IPS DF 6.9 (cell line): ENCODE measurements at places on chromosomes 13 and 19.

GRCh38 chr19:46155237-46155636 lies 7.2 kb downstream of the IGFL2 start:
- H3K4me3 ChIP-seq = no peak overlapping the region
- H3K27me3 ChIP-seq = no peaks in the 10 kb centered on the region
- H3K4me1 ChIP-seq = no peaks in the 10 kb centered on the region
- DNase-seq = no peak

- H3K4me1 ChIP-seq = no peaks in the 10 kb centered on the region
- no peak overlapping the region for H3K27ac ChIP-seq
- no peak overlapping the region for H3K4me3 ChIP-seq
- no peaks in the 10 kb centered on the region for H3K36me3 ChIP-seq
- DNase-seq = no peak
- H3K27me3 ChIP-seq = no peaks in the 10 kb centered on the region
These were observed 1108.4 kb upstream of the PCDH20 start for GRCh38 chr13:62524061-62524460.

GRCh38 chr19:50030937-50031336 lies 5.1 kb downstream of the ZNF473 start:
- DNase-seq = no peak
- H3K36me3 ChIP-seq = peaks cover 9% of the 10 kb centered on the region
- H3K27ac ChIP-seq = no peak overlapping the region
- H3K27me3 ChIP-seq = no peaks in the 10 kb centered on the region

- H3K27me3 ChIP-seq = no peaks in the 10 kb centered on the region
- H3K36me3 ChIP-seq = no peaks in the 10 kb centered on the region
- no peaks in the 10 kb centered on the region; the same call in 1 of the 2 replicates for H3K4me1 ChIP-seq
These were observed 862.1 kb upstream of the MIR17HG start for GRCh38 chr13:90485436-90485835.

- peaks cover 4% of the 10 kb centered on the region for H3K27me3 ChIP-seq
- peaks cover 14% of the 10 kb centered on the region for H3K4me1 ChIP-seq
- H3K4me3 ChIP-seq = no peak overlapping the region
- 0 out of 2 replicates have a peak, but pooled peaks cover 4% of the 10 kb centered on the region for H3K36me3 ChIP-seq
These were observed 14.9 kb downstream of the EPS8L1 start for GRCh38 chr19:55090564-55090963.

DNA sequence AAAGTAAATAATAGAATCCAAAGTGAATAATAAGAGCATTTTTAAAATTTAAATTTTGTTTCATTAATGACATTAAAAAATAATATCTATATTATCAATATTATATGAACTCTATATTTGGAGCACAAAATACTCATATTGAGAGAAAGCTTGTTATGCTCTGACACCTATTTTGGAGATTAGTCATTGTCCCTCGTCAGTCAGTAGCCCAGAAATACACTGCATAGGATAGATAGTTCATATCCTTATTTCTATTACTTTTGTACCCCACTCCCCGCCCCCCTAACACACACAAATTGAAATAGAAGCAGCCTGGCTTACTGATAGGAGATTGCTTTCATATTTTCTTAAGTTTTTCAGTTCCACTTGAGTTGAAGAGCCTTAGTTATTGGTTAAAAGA lies 652.8 kb downstream of the PCDH9 start:
- H3K36me3 ChIP-seq = no peaks in the 10 kb centered on the region
- H3K27me3 ChIP-seq = no peaks in the 10 kb centered on the region
- DNase-seq = no peak
- H3K4me3 ChIP-seq = no peak overlapping the region
- H3K4me1 ChIP-seq = no peaks in the 10 kb centered on the region

DNA sequence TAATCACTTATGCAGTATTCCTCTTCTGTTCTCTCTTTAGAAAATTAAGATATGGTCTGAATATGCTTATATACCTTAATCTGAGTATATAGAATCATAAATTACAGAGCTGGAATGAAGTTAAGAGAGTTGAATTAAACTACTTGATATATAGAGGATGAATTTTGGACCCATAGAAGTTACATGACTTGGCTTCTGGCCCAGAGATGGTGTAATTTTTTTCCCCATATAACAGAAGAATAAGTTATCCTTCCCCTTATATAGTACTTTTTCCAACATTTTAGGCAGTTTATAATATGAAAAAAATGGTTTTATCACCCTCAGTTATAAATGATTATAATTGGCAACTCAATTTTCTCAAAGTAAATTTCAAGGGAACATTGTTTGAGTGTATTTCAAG lies 616.3 kb downstream of the TBC1D4 start:
- DNase-seq = no peak
- no peaks in the 10 kb centered on the region for H3K27me3 ChIP-seq
- no peak overlapping the region for H3K27ac ChIP-seq
- no peaks in the 10 kb centered on the region for H3K4me1 ChIP-seq
- H3K36me3 ChIP-seq = no peaks in the 10 kb centered on the region

GRCh38 chr13:60090574-60090973 lies 73.2 kb downstream of the DIAPH3 start:
- no peak overlapping the region for H3K27ac ChIP-seq
- H3K36me3 ChIP-seq = no peaks in the 10 kb centered on the region
- no peak for DNase-seq

GRCh38 chr19:28264556-28264955 lies 948.4 kb downstream of the UQCRFS1 start:
- no peaks in the 10 kb centered on the region for H3K36me3 ChIP-seq
- no peak for DNase-seq
- H3K27ac ChIP-seq = no peak overlapping the region
- H3K4me1 ChIP-seq = peaks cover 2% of the 10 kb centered on the region; the same call in 1 of the 2 replicates
- H3K27me3 ChIP-seq = no peaks in the 10 kb centered on the region

GRCh38 chr19:3821857-3822364 lies 35.7 kb upstream of the MATK start:
- H3K4me1 ChIP-seq = no peaks in the 10 kb centered on the region
- H3K36me3 ChIP-seq = no peaks in the 10 kb centered on the region
- no peak overlapping the region for H3K4me3 ChIP-seq
- peak; percentile 39 for DNase-seq

DNA sequence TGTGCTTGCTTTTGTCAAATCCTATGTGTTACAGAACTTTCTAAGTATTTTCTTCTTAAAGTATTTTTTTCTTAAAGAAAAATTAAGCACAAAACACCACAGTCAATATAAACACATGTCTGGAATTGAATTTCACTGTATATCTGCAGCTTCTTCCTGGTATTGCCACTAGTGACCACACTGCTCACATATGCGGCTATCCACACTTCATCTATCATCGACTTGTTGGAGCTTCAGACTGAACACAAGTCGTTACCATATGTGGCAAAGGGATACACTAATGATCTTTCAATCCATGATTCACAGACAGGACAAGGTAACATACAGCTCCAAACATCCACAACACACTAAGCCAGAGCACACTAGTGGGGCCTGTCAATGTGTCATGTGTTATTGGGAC lies 498.4 kb upstream of the ARGLU1 start:
- H3K36me3 ChIP-seq = no peaks in the 10 kb centered on the region
- H3K4me3 ChIP-seq = no peak overlapping the region
- no peaks in the 10 kb centered on the region for H3K27me3 ChIP-seq
- no peak for DNase-seq
- H3K27ac ChIP-seq = no peak overlapping the region

GRCh38 chr19:53294786-53295441 lies 27.4 kb upstream of the VN1R4 start:
- no peak for DNase-seq
- H3K27me3 ChIP-seq = no peaks in the 10 kb centered on the region
- H3K4me3 ChIP-seq = no peak overlapping the region
- H3K4me1 ChIP-seq = no peaks in the 10 kb centered on the region
- H3K36me3 ChIP-seq = no peaks in the 10 kb centered on the region
- H3K27ac ChIP-seq = no peak overlapping the region

DNA sequence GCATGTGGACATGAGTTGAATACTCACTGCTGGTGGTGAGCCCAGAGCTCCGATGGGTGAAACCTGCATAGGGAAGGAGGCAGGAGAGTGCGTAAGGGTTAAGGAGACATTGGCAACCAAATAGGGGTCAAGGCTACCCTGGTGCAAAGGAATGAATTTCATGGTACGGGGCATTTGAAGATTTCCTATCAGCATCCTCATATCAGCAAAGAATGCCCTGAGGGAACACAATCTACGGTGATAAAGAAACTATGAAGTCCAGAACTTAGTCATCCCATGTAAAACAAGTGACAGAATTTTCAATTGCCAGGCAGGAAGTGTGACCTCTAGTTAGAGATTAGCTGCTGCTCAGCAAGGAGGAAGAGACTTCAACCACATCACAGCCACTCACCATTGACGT lies 64.9 kb downstream of the MBD3L1 start:
- H3K4me1 ChIP-seq = no peaks in the 10 kb centered on the region; the same call in 1 of the 2 replicates
- H3K27me3 ChIP-seq = no peaks in the 10 kb centered on the region
- H3K36me3 ChIP-seq = no peaks in the 10 kb centered on the region
- no peak overlapping the region for H3K27ac ChIP-seq

DNA sequence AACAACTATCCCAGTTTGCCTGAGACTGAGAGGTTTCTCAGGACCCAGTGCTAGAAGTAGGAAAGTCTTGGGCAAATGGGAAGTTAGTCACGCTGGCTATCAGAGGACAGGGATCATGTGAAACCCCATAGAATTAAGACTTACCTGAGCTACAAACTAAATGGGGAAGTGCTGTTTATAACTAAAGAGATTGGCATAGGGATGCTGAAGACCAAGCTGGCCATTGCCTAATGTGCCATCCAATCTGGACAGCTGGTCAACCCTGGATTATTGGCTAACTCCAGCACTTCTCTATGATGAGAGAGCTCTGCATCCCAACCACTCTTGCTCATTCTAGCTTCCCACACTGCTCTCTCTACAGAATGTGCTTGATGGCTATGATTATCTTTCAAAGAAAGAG lies 216.1 kb downstream of the TDRD3 start:
- H3K36me3 ChIP-seq = no peaks in the 10 kb centered on the region
- H3K4me1 ChIP-seq = no peaks in the 10 kb centered on the region
- no peaks in the 10 kb centered on the region for H3K27me3 ChIP-seq

GRCh38 chr13:44817131-44817671 lies 172.1 kb downstream of the NUFIP1 start:
- H3K27ac ChIP-seq = no peak overlapping the region
- H3K27me3 ChIP-seq = no peaks in the 10 kb centered on the region
- peaks cover 9% of the 10 kb centered on the region; the same call in 1 of the 2 replicates for H3K4me1 ChIP-seq
- H3K4me3 ChIP-seq = no peak overlapping the region

DNA sequence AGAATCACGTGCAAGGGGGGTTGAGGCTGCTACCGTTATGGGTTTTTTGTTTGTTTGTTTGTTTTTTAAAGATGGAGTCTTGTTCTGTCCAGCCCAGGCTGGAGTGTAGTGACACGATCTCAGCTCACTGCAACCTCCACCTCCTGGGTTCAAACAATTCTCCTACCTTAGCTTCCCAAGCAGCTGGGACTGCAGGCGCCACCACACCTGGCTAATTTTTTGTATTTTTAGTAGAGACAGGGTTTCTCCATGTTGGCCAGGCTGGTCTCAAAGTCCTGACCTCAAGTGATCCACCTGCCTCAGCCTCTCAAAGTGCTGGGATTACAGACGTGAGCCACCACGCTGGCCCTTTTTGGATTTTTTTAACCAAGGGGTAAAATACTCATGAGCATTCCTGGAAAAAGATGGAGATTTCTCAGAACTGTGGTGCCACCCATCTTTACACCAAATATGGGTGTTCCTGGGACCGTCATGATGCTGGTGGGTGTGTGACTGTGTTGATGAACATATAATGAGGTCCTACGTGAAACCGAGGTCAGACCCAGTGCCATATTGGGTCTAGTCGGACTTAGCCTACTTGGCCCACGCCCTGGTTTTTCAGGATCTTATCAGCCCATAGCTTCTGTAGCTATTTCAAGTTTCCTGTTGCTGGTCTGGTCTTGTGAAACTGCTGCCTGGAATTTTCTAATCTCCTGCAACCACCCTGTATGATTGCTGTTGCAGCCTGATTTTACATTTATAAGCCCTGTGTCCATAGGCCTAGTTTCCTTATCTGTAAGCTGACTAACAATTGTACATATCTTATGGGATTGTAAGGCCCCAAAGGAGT lies 6.2 kb downstream of the PPP1R15A start:
- DNase-seq = no peak
- no peak overlapping the region for H3K4me3 ChIP-seq
- H3K27me3 ChIP-seq = no peaks in the 10 kb centered on the region
- no peaks in the 10 kb centered on the region for H3K4me1 ChIP-seq
- no peak overlapping the region for H3K27ac ChIP-seq

DNA sequence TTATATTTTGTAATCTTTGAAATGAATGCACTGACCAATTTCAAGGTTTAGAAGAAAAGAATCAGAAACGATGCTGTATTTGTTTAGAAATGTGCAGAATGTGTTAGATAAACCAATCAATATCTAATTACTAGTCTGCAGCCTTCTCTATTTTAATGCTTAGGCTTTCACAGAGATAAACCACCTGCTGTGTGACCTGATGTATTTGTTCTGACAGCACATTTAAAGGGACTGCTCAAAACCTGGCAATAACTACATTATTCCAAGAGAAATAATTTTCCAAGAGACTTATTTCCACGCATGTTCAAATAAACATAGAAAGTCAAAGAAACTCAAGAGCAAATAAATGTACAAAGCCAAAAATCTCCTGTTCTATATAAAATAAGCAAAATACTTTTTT lies 641.6 kb upstream of the PCDH20 start:
- no peaks in the 10 kb centered on the region for H3K4me1 ChIP-seq
- H3K27ac ChIP-seq = no peak overlapping the region
- H3K36me3 ChIP-seq = no peaks in the 10 kb centered on the region

DNA sequence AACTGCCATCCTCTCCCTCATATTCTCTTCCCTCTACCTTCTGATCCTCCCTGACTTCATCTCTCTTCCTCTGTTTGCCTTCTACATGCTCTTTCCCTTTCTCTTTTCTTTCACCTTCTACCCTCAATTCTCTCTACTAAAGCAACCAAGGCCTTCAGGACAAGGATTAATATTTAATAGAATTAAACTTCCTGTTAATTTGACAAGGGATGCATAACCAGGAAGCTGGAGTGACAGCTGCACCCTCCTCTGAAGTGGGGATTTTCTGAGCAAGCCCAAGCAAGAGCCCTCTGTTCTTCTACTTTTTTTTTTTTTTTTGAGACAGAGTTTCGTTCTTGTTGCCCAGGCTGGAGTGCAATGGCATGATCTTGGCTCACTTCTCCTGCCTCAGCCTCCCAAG lies 63.4 kb upstream of the MED4 start:
- no peaks in the 10 kb centered on the region for H3K36me3 ChIP-seq
- no peaks in the 10 kb centered on the region for H3K27me3 ChIP-seq
- peaks cover 3% of the 10 kb centered on the region; the same call in 1 of the 2 replicates for H3K4me1 ChIP-seq
- no peak overlapping the region for H3K4me3 ChIP-seq
- H3K27ac ChIP-seq = no peak overlapping the region
- DNase-seq = no peak

- H3K36me3 ChIP-seq = no peaks in the 10 kb centered on the region
- H3K27me3 ChIP-seq = no peaks in the 10 kb centered on the region
- no peak overlapping the region for H3K4me3 ChIP-seq
- peaks cover 3% of the 10 kb centered on the region; the same call in 1 of the 2 replicates for H3K4me1 ChIP-seq
- no peak for DNase-seq
- H3K27ac ChIP-seq = no peak overlapping the region
These were observed 36.3 kb downstream of the EFNB2 start for GRCh38 chr13:106499113-106499512.

DNA sequence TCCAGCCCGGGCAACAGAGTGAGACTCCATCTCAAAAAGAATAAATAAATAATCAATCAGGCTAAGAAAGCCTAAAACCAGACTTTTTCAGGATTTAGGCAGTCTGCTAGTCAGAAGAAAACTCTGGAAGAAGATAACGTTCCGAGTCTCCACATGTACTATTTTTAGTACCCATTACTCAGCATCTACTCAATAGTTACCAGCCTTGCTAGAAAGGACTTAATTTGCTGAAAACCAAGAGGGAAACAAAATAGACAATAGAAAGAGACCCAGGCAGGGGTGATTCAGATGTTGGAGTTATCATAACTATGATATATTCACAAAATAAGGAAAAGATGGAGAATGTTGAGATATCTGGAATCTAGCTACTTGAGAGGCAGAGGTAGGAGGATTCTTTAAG lies 3.6 kb upstream of the LIN7B start:
- no peak overlapping the region for H3K27ac ChIP-seq
- H3K4me1 ChIP-seq = peaks cover 3% of the 10 kb centered on the region; the same call in 1 of the 2 replicates
- no peak overlapping the region for H3K4me3 ChIP-seq
- H3K36me3 ChIP-seq = peaks cover 27% of the 10 kb centered on the region
- no peak for DNase-seq
- H3K27me3 ChIP-seq = no peaks in the 10 kb centered on the region
